GM10248 (cell line): ENCODE measurements at places on chromosomes 1 and 21.

- DNase-seq, result no peak
Measured at GRCh38 chr1:205417870-205418635, 3.8 kb downstream of the LEMD1 start.

DNA sequence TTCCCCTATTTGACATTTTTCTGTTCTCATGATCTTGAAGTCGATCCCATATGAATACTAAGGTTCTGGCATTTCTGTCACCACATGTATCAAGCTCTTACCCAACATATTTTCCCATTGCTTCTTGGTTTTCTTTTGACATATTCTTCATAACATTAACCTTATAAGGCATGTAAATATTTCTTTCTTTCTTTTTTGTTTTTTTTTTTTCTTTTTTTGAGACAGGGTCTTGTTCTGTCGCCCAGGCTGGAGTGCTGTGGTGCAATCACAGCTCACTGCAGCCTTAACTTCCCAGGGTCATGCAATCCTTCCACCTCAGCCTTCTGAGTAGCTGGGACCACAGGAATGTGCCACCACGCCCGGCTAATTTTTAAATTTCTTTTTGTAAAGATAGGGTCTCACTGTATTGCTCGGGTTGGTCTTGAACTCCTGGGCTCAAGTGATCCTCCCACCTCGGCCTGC is 33.1 kb upstream of the ERRFI1 start:
- DNase-seq, result no peak

DNA sequence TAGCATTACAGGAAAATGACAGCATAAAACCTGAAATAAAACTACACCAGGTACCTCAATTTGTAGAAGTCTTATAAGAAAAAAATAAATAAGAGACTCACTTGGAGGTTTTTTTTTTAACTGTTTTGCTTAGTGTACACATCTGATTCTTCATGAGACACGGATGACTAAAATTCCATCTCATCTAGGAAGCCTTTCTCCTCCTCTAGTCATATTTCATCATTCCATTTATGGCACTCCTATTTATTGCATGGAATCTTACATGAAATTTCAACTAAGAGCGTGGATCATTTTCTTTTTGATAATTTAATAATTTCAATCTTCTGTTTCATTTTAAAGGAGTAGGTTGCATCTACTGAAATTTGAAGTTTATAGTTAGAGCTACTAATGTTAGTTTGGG is 1.6 kb upstream of the PTGS2 start:
- DNase-seq, result no peak

GRCh38 chr1:164863056-164863455 is 304.1 kb downstream of the PBX1 start:
- DNase-seq, result no peak

GRCh38 chr1:153771261-153771660 is 3.9 kb upstream of the SLC27A3 start:
- DNase-seq, result no peak

- no peak for DNase-seq
Measured at GRCh38 chr1:19360016-19360415, 47.9 kb downstream of the SLC66A1 start.

DNA sequence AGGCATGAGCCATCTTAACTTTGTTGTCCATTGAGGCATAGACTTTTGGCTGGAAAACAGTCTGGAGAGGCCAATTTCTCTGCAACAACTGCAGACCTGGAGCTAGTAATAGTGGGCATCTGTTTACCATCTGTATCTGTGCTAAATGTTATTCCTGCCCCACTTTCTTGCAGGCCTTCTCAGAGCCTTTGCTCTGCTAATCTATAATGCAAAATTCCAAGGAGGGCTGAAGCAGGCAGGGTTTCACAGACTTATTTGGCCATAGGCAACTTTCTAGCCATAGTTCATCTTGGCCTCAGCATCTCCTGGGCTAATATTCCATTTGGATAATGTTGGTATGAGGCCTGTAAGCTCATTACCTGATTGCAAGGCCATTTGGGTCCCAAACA is 124.5 kb upstream of the CSF3R start:
- no peak for DNase-seq

DNA sequence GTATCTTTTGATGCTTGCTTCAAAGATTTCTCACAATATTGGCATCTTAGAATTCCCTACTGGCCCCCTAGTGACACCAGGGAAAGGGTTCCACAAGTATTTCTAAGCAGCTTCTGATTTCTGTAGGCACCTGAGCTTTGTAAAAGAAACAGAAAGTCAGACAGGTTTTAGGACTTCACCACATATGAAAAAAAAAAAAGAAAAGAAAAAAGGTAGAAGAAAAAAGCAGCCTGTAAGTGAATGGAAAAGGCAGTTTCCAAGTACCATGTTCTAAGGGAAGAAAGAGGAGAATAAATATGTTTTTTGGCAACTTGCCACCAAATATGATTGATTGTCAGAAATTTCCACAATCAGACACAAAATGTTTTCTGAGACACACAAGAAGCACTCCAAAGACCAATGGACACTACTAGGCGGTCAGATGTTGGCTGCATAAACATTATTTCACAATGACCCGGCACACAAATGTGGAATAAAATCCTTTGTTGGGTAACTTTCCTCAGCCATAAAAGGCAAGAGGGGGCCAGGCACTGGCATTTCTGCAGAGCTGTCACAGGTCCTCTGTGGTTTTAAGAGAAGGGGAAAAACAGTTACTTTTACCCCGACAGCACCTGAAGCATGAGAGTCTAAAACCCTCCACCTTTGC is 12.7 kb upstream of the CPLANE2 start:
- DNase-seq, result no peak

GRCh38 chr1:9985001-9985400 is 12.0 kb upstream of the RBP7 start:
- DNase-seq, result no peak
